M059J (cell line): ENCODE measurements at places on chromosomes 2 and 18.

DNA sequence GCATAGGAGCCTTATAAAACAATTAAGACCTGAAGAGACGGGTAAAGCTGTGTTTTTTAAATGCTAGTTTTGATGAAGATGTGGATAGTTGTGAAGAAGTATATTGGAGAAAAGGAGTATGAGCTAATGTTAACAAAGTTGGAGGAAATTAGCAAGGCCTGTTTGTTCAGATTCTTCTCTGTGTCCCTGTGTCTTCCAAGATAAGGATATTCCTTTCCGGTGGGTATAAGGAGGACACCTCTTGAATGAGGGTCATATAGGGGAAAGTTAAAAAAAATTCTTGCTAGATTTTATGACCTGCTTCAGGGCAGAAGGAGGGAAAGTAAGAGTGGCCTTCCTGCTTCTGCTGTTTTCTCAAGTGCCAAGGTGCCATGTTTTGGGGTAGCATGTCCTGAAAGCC lies 59.0 kb downstream of the CCDC68 start:
- no peak for DNase-seq

GRCh38 chr18:68874361-68874760 lies 76.5 kb downstream of the CCDC102B start:
- DNase-seq = peak; percentile 20

DNA sequence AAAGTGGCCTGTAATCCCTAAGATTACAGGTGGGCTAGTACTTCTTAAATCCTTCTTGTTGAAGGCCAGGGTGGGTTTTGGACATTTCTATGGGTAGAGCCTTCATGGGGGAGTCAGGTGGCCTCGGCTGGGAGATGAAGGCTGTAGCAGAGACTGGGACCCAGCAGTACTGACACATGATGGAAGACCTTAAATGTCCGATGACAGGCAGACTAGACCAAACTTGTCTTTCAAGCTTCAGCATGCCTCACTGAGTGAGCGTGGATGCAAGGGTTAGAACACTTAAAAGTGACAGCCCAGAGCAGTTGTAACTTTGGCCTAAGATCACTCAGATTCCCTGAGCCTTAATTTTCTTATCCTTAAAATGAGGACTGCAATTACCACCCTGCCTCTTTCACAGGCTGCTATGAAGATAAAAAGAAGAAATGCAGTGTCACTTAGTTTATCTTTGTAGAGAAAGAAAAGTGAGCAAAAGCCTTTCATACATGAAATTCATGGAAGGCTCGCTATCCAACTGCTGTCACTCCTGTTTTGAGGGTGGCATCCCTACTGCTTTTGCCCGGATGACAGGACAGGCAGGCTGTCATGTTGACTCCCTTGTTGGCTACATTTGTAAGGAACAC lies 19.5 kb downstream of the PLEK start:
- DNase-seq = no peak

- peak; percentile 23 for DNase-seq
Measured at GRCh38 chr2:20371323-20372025, 20.8 kb upstream of the PUM2 start.

GRCh38 chr2:56382466-56382865 lies 198.7 kb downstream of the CCDC85A start:
- DNase-seq = no peak

DNA sequence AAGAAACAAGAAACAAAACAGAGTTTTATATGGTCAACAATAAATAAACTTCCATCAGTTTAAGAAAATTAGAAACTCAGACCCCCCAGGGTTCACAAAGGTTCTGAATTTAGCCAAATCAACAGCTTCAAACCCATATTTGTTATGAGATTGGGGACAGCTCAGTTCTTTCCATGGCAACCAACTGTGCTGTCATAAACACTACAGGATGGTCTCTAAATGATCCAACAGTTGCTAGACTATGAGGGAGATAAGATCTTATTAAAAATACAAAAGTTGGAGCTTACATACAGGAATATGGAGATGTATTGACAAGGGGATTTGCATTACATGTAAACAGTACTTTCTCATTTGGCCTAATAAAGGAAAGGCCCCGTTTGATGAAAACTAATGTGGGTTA lies 154.6 kb upstream of the CTAGE1 start:
- peak; percentile 53 for DNase-seq

DNA sequence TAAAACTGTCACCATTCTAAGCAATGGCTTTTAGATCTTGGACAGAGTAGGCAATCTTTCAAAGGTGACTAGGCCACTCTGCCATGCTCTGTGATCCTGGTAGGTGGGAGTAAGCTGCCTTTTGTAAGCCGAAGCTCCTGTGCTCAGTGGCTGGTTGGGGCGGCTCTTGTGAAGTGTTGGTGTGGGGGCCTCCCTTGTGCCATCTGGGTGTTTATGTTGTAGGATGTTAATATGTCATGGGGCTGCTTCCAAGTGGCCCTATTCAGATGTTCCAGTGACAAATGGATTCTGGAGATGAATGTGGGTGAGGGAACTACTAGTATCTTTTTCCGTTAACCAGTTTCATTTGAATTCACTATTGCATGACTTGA lies 116.8 kb upstream of the SPRED2 start:
- no peak for DNase-seq

GRCh38 chr2:24352664-24353063 lies 7.7 kb downstream of the ITSN2 start:
- DNase-seq = no peak

- DNase-seq = no peak
Measured at GRCh38 chr2:140496714-140497113, 1634.1 kb downstream of the LRP1B start.

- DNase-seq = peak; percentile 3
Measured at GRCh38 chr2:152730591-152731333, 12.3 kb downstream of the ARL6IP6 start.

GRCh38 chr2:191029280-191029950 lies 15.4 kb upstream of the STAT1 start:
- no peak for DNase-seq

- DNase-seq = peak; percentile 36
Measured at GRCh38 chr2:225510796-225511195, 111.3 kb downstream of the NYAP2 start.

GRCh38 chr18:36350839-36351469 lies 53.4 kb downstream of the FHOD3 start:
- no peak for DNase-seq

GRCh38 chr2:128693743-128694029 lies 375.0 kb upstream of the HS6ST1 start:
- no peak for DNase-seq

GRCh38 chr2:73163483-73164367 lies 38.6 kb upstream of the NOTO start:
- peak; percentile 66 for DNase-seq

DNA sequence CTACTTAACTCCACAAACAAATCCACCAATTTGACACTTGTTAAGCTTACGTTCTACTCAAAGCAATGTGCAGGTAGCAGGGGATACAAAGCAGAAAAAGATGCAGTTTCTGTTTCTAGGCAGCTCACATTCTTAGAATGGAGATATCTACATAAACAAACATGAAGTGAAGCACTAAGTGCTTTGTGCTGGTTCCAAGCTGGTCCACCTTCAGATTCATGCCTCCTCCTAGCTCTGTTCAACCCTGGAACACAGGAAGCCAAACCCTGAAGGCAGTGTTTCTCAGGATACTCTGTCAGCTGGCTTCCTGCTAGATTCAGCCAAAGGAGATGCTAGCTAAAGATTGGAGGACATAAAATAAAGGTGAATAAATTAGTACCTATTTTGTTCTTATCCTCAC lies 55.3 kb upstream of the NOL4 start:
- DNase-seq = no peak

- DNase-seq = no peak
Measured at GRCh38 chr2:24107-24506, 22.2 kb downstream of the FAM110C start.

GRCh38 chr2:187509667-187510417 lies 44.4 kb downstream of the TFPI start:
- no peak for DNase-seq

DNA sequence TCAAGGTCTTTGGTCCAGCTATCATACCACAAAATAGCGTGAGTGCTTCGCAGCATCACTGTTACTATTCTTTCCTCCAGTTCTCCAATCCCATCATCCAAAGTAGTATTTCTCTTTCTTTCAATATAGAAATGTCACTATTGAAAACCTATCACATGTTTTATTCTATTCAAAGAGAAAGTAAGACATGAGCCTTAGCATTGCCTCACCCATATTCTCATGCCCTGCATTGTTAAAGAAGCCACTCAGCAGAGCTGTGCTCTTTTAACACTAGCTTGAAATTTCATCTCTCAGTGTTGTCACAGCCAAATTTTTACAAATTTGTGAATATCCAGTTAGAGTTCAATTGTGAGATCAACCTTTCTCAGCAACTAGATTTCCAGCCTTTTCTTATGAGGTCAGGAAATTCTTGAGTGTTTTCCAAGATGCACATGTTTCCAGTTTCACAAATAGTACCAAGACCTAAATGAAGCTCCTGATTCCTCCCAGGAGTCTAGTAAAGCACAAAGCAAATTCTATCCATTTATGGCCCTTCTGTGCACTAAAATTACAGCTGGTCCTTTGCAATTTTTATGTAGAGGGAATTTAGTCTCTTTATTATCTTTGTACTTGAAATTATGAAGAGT lies 343.7 kb downstream of the SPAG16 start:
- no peak for DNase-seq

- DNase-seq = no peak
Measured at GRCh38 chr2:59789523-59789922, 763.9 kb downstream of the BCL11A start.

DNA sequence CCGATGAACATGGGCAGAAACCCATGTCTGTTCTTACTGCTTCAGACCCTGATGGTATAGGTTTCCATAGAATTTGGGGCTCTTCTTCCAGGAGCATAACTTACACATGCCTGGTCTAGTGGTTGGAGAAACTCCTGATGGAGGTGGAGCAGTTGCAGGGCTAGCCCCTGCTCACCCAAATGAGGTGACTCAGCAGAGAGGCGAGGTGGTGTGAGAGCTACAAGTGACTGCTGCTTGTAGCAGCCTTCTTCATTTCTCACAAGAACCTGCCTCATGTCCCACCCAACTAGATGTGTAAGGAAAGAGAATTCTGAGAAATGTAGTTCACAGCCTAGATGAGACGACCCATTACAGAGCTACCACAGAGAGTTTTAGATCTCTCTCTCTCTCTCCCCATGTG lies 105.3 kb downstream of the ZNF407 start:
- DNase-seq = no peak
